ENCODE measurements at places on chromosomes 11 and 22.

DNA sequence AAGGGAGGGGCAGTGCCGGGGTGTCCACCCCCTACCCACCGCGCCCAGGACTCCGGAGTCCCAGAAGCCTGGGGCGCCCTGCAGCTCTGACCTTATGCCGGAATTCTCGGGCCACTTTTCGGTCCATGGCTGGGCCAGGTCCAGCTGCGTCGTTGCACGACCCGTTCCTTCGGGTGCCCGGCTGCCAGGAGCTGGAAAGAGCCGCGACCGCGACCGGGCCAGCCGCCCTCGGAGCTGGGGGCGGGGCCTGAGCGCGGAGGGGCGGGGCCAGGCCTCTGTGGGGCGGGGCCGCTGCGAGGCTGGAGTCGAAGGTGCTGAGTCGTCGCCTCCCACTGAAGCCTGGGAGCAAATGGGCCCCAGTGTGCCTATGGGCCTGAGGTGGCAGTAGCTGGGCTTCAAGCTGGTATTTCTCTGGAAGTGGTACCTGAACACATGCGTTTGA, at the start of gene USH1C:
Gene USH1C (minus strand): TSS at position 236 of the 442 bp plus-strand sequence. CDS start 109 bp downstream, at position 127.
- DNase-seq = no peak

- no peak for DNase-seq
These were observed 20.5 kb upstream of the SCGB1A1 start for GRCh38 chr11:62398011-62398994.

DNA sequence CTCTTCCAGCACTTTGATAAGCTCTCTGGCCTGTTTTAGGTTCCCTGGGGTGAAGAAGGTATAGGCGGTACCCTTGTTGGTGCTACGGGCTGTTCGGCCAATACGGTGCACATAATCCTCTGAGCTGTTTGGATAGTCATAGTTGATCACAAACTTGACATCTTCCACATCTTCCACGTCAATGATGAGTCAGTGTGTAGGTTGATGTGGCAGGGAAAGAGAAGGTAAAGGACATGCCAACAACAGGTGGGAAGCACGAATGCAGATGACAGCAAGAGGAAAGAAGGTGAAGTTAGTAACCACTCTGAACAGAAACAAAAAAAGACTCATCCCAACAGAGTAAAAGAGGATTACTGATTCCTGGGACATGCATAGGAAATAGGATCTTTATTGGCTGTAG, 18.2 kb downstream of the DDX17 start:
- no peak for DNase-seq

GRCh38 chr22:46432164-46433068, 96.9 kb downstream of the TRMU start:
- DNase-seq = peak; percentile 60

DNA sequence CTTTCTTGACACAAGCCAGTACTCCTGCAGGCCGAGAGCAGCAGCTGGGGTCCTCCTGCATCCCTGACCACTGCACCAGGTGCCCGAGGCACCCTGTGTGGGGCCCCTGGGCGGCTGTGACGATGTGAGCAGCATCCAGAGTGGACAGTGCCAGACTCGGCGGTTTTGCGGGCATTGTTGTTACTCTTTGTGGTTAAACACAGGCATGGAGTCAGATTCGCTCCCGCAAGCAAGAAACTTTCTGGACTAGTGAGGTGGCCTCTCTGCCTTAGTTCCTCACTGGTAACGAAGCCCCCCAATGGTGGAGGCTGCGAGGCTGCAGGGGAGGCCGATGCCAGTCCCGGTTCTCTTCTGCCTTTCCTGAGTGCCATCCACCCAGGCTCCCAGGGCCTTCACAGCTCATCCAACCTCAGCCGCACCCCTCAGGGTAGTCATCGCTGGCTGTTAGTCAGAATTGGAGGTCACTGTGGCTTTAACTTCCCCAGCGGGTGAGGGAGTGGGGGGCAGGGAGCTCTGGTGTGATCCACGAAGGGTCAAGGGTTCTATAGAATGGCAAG, 3.7 kb upstream of the CLDN5 start:
- no peak for DNase-seq

- DNase-seq = no peak
These were observed 81.6 kb downstream of the MYEOV start for GRCh38 chr11:69375316-69376154.

DNA sequence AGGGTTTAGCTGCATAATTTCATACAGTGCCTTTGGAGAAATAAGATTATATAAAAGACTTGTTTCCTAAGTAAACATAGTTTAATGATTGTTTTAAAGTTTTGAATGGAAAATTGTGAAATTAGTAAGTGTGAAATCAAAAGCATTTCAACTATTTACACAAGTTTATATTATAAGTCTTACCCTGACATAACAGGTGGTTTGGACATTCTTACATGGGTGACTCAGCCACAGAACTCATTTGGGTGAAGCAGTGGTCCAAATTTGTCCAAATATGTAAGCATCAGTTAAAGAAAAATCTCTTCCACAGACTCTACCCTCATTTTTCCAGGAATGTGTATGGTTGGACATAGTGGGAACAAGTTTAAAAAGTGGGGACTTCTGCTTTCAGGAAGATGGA, 68.0 kb downstream of the USP47 start:
- DNase-seq = no peak

DNA sequence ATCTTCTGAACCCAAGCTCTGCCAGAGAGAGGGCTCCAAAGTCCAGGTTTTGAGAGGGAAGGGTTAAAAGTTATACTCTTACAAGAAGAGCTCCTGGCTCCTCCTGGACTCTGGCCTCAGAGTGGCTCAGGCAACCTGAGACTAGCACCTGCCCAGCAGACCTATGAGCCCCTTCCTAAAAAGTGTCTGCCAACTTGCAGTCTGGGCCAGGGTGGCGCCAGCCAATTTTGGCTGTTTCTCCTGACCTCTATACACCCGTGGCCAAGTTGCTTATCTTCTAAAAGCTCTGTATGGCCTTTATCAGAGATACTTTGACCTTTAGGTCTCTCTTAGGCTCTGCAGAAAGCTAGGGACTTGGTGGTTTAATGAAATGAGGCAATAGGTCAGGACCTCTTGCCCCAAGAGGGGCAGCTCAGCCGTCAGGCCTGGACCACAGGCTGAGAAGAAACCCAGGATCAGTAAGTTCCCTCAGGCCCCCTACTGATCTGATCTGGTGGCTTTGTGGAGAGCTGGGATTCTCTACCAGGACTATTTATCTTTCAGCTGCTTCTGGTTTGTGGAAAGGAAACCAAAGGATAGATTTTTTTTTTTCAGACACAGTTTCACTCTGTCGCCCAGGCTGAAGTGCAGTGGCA, 10.3 kb upstream of the UCP3 start:
- DNase-seq = no peak

- no peak for DNase-seq
These were observed 7.0 kb downstream of the PC start for GRCh38 chr11:66951135-66951534.

DNA sequence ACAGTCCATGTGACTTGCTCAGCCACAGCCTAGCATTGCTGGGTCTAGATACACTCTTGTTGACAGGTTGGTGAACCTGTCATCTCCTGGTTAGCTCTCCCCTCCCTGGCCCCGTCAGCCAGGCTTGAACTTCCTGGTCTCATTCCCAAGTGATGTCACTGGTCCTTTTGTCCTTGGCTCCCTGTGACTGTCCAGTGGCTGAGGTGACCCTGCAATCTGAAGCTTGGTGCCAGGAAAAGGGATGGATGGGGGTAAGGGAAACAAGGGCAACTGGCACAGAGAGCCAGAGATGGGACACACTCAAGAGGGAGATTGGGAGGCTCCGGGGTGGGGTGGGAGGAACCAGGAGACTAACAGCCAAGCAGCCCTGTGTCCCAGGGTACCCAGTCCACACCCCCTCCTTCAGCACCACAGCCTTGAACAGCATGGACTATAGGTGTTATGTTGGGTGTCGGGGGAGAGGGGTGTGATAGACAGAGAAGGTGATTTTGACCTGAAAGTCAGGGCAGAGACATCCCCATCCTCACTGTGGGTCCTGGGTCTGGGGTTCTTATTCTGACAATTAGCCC, 63.8 kb upstream of the THY1 start:
- no peak for DNase-seq

- DNase-seq = no peak
These were observed 80.1 kb downstream of the USP35 start for GRCh38 chr11:78268591-78269410.

- no peak for DNase-seq
These were observed 327 bp upstream of the MED17 start for GRCh38 chr11:93783765-93784144.

GRCh38 chr22:26169315-26170111, at the start of gene SEZ6L:
SEZ6L (plus strand) TSS chr22:26169462; CDS start chr22:26169670, 208 bp downstream.
- no peak for DNase-seq

DNA sequence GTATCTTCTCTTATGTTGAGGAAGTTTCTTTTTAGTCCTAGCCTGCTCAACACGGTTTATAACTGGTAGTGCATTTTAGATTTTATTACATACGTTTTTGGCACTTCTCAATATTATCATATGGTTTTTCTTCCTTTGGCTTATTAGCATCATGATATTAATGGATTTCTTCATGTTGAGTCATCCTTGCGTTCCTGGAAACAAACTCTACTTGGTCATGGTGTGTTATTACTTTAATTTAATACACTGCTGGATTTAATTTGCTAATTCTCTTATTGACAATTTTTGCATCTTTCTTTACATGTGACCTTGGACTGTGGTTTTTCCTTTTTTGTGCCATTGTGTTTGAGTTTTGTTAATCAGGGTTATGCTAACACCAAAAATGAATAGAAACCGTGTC, 20.5 kb downstream of the IGF2 start:
- DNase-seq = no peak

DNA sequence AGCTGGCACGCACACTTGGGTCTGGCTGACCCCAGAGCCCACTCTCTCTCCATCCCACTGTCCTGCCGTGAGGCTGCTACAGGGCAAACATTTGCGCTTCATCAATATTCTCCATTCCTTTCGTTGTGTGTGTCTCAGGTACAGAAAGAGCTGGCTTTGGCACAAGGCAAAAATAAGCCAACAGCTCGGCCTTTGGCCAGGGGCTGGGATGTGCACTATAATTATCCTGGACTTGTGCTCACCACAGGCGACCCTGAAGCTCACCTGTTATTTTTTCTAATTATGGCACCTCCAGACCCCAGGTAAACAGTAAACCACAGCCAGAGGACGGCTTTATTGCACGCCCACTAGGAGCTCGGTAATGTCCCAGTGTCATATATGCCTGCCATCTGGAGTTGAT, 10.9 kb downstream of the ZMAT5 start:
- no peak for DNase-seq
